Upper lobe of left lung (tissue), 6 donors: ENCODE measurements at places on chromosomes 1 and 21. TPM values are rescaled to one million over a fixed set of nuclear protein-coding genes. Genes with fewer than 3 reads are reported as not detected.

BCL2L15 gene
- 6.2 TPM for total RNA-seq

ATP6V1G3 gene
- not detected for total RNA-seq

APOBEC4 gene
- total RNA-seq, result 3.1 TPM

TIE1 gene
- 71.6 TPM for total RNA-seq

DNA sequence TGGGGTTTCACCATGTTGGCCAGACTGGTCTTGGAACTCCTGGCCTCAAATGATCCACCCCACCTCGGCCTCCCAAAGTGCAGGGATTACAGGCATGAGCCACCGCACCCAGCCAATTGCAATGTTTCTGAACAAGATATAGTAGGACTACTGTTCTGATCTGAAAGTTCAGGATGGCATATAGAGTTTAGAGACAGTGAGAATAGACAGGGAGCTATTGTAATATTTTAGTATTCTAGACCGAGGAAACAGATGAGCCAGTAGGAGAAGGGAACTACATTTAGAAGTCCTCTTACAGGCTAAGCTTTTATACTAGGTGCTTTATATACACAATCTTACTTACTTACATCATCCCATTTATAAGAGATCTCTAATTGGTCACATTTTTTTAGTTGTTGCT lies 33.1 kb downstream of the SOAT1 start:
- no peak for DNase-seq

DNA sequence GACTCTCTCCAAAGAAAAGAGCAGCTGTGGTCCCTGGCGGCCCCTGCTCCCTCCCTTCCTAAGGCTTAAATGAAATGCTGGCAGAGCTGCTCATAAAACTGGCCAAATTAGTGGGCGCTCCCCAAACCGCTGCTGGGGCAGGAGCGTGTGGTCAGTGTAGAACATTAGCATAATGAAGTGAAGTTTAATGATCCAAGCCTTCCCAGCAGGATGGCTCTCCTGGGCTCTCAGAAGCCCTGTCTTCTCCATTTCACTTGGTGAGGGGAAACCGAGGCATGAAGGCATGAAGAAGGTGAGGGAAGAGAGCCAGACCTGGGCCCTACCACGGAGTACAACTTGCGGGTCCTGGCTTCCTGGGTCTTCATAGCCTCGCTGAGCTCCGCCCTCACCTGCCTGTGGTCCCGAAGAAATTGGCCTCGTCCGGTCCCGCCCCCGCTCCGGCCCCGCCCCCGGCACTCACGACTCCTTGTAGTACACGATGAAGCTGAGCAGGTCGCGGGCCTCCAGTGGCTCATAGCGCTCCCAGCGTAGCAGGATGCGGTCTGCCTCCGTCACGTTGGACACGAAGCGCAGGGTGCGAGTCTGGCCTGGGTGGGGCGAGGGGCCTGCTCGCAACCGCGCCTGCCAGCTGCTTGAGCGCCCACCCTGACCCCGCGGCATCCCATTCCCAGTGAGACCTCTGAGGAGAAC lies 10.3 kb downstream of the INSRR start:
- DNase-seq, result peak; percentile 92

DNA sequence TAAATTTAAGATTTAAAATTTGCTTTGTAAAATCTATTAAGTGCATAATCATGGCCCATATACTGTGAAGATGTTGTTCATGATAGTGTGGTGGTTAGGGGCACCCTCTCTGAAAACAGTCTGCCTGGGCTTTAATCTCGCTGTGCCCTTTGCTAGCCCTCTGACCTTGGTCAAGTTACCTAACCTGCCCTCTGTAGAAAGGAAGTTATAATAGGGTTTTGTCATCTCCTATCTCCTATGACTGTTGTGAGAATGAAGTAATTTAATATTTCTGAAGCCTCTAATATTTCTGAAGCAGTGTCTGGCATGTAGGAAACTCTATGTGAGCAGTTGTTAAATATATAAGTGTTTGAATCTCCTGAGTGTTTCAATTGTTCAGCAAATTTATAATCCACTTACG lies 116.6 kb upstream of the IVNS1ABP start:
- no peak for DNase-seq

DNA sequence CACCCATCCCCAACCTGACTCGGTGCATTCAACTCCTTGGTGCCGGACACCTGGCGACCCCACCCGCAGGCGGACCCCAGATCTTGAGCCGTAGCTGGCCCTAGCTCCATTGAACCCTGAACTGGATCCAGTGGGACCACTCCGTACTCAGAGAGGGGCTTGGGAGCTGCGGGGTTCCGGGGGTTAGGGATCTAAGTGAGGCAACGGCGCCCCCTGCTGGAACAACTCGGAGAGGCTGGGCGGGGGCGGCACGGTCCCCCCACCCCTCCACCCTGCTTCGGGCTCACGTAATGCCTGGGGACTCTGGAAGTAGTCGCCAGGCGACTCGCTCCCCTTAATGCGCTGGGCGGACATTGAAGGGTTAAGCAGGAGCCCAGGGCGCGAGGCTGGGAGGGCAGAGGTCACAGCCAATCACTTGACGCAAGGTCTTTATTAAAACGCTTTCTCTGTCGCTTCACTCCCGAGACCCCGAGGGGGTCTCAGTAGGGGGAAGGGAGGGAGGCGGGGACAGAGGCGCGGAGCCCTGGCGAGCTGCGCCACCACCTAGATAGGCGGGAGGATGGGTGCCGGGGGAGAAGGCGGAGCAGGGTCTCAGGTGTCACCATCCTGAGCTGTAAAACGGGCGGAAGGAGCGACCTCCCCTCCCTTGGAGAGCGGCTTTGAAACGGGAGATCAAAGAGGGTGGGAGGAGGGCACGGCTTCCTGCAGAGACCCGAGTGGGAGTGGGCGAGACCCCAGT lies 704 bp upstream of the CRABP2 start:
- DNase-seq, result peak; percentile 56

- DNase-seq, result no peak
Measured at GRCh38 chr1:78060857-78061563, 15.2 kb downstream of the GIPC2 start.

- DNase-seq, result peak; percentile 18
Measured at GRCh38 chr1:31793586-31794285, 22.1 kb downstream of the SPOCD1 start.

DNA sequence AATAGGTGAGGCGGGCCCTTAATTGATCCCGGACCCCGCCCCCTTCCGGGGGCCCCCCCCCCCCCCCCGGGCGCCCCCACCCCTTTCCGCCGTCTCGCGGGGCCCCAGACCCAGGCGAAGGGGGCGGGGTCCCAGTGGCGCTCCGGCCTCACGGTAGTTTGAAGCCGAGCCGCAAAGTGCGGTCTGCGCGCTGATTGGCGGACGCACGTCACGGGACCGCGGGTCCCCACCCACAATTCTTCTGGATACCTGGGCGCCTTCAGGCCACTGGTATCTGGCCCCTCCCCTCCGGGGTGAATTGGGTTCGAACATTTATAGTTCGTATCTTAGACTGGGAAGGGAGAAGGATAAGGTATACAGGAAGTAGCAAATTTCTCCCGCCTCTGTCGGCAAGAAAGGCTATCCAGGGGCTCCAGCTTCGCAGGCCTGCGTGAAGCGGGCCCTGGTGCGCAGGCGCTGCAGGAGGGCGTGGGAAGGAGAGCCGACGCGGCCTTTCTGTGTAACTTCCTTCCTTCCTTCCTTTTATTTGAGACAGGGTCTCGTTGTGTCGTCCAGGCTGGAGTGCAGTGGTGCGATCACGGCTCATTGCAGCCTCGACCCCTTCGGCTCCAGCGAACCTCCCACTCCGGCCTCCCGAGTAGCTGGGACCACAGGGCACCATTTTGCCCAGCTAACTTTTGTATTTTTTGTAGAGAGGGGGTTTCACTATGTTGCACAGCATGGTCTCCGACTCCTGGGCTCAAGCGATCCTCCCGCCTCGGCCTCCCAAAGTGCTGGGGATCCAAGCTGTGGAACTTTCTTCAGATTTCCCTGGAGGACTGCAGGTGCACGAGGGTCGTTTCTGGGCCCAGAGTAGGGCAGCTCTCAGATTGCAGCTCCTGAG lies 564 bp upstream of the HMGN1 start:
- DNase-seq, result peak; percentile 100

DNA sequence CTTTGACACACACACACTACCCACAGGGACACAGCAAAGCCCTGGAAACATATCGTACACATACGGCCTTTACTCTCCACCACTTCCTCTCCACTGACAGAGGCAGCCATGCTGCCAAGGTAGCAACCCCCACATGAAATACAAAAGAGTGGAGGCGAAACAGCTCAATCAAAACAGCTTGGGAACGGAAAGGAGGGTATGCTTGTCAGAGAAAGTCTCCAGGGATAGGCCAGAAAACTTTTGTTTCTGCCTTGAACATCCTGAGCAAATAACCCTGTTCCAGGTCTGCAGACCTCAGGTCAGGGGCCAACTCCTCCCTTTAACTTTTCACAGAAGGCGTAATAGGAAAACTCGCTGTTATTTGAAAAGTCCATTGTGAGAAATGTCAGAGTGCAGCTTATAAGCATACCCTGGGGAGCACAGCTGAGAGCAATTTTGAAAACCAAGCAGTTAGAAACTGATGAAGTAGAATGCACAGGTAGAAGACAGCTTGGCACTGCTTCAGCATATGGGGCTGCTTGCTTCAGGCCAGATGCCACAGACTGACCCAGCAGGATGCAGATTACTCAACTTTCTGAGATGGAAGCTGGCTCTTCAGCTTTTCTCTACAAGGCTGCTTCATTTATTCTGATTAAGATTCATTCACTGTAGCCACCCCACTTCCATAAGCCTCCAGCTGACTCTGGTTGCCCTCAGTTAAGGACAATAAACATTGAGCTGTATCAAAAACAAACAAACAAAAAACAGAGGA lies 18.0 kb downstream of the KIAA0319L start:
- no peak for DNase-seq

DNA sequence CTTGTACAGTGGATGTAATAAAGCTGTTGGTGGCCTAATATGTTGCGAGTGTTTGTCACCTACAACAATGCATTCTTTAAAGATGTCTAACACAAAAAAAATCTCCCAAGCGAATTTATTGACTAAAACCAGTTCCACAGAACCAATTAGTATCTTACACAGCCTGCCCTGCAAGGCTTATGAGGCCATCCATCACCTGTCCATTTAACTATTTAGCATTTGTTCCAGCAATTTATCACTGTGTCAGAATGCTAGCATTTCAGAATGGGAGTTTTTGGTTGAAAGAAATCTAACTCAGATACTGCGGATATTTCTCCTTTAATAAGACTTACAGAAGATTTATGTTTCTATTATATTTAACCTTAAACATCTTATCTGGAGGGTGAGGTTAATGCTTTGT lies 831.1 kb upstream of the PRMT6 start:
- DNase-seq, result no peak

GRCh38 chr1:154669464-154670282 lies 61.7 kb upstream of the ADAR start:
- DNase-seq, result peak; percentile 82

- no peak for DNase-seq
Measured at GRCh38 chr1:15448877-15449462, 7.6 kb upstream of the CELA2A start.

DNA sequence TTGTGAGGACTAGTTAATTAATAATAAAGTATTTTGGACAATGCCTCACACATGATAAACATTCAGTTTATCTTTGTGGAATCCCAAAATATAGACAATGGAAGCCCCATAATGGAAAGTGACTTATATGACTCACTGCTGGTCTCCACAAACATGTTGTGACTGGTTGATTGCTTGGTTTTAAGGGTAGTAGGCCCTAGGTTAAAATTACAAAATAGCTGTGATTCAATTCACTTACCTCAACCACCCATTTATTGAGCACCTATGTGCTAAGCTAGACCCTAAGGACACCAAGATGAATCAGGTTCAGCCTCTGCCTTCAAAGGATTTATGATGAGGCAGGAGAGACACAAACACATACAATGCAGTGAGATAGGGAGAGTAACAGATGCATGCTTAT lies 42.4 kb downstream of the KANK4 start:
- DNase-seq, result no peak

DNA sequence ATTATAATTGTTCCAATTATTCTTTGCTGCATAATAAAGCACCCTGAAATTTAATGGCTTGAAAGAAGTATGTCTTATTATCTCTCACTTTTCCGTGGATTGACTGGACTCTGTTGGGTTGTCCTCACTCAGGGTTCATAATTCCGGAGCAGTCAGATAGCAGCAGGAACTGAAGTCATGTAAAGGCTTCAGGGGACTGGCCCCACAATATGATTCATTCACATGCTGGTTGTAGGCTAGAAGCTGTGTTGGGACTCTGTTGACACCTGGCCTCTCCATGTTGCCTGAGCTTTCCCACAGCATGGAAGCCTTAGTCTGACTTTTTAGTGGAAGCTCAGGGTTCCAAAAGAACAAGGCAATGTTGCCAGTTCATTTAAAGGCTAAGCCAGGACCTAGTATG lies 367.1 kb upstream of the ADGRL2 start:
- DNase-seq, result no peak

DNA sequence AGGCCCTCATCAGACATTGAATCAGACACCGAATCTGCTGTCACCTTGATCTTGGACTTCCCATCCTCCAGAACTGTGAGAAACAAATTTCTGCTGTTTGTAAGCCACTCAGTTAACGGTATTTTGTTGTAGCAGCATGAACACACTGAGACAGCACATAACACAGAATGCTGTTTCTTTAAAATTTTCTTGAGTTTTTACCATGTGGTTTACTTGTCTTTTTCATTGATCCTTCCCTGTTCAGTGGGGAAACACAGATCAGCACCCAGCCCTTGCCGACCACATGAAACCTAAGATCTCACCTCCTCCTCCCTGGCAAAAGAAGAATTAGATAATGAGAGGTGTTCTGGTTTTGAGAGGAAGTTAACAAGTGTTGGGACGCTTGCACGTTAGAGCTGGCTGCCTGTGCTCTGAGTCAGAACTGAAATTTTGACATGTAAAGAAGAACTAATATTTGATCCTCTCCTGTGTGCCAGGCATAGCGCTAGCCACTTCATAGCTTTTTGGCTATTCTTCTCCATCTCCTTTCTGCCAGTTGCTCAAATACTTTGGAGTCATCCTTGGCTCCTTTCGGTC lies 179.6 kb downstream of the DHRS3 start:
- DNase-seq, result no peak

DNA sequence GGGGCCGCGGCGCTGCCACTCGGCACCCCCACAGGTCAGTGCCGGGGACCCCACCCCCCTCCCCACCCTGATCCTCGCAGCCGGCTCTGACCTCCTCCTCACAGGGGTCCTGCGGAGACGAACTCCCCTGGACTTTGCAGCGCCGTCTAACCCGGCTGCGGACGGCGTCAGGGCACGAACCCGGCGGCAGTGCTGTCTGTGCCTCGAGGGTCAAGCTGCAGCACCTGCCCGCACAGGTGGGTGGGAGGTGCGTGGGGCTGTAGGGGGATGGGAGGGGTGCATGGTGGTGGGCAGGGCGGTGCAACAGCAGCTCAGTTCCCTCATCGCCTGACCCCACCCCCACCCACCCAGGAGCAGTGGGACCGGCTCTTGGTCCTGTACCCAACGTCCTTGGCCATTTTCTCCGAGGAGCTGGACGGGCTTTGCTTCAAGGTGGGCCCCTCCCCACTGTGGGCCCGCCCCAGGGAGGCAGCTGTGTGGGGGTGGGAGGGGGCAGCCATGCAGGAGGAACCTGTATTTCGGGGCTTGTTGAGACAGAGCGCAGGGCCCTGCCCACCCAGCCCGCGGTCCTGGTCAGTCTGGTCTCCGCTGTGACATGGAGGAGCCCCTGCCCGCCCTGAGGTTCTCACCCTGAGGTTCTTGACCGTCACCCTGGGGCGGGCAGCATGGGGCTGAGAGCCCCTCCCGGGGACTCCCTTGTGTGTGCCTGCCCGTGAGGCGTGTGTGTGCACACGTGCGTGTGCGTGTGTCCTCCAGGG lies 4.9 kb downstream of the PLEKHN1 start:
- no peak for DNase-seq

GRCh38 chr1:61047061-61047460 lies 35.3 kb upstream of the NFIA start:
- DNase-seq, result no peak
